ENCODE measurements at places on chromosomes 2 and 18.

GRCh38 chr2:164933671-164934189 is 21.6 kb downstream of the SLC38A11 start:
- no peak for DNase-seq

DNA sequence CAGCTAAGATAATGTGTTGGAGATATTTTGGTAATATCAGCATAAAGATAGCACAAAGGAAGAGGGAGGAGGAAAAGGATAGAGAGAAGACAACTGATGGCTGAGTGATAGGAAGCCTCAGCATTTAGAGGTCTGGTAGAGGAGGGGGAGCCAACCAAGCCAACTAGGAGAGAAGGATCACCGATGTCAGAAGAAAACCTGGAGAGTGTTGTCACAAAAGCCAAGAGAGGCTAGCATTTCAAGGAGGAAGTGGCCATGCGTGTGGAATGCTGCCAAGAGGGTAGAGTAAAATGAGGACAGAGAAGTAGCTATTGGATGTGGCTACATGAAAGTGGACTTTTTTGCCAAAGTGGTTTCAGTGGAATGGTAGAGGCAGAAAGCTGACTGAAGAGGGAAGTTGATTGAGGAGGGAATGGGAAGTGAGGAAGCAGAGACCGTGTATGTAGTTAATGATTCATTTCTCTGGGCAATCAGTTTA is 34.3 kb downstream of the LCLAT1 start:
- no peak for DNase-seq

DNA sequence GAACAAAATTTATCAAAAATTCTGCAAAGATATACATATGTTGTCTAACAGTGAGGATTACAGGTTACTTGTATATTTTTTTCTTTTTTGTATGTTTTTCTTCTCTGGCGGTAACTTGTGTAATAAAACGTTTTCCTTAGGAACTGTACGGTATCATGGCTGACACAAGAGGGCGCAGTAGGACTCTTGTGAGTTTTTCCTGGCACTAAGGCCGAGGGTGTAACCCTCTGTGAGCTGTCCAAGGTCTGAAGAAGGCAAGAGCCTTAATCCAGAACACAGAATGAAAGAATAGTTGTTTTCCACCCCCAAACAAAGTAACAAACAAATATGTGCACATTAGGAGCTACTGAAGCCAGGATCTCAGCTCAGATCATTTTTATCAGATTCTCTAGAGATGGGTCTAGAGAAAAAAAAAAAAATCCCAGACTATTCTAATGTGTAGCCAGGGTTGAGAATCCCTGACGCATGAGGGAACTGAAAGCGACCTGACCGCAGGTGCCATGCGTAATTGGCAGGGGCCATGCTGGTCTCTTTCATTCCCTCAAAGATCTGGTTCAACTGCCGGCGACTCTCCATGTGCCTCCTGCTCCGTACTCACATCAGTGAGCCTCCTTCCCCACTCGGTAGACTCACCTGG is 27.0 kb downstream of the TMEM200C start:
- no peak for DNase-seq

- DNase-seq: no peak
Measured at GRCh38 chr18:27685091-27685490, 491.8 kb downstream of the CDH2 start.

DNA sequence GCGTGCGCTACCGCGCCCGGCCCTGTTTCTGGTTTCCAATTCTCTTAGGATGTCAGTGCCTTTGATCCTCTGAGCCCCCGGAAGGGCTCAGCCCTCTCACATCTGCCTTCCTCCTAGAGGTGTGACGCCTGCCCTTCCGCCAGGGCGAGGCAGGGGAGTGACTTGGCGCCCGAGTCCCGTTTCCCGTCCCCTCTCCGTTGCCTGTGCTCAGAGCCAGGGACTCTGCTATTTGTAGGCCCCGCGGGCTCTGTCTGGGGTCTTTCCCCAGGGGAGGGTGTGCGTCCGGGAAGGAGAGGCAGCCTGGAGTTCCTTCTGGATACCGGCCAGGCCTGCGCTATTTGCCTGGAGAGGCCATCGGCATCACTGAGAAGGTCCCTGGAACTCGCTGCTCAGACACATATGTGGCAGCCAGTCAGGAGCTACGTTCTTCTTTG is 103.7 kb upstream of the TAF1B start:
- DNase-seq: no peak

DNA sequence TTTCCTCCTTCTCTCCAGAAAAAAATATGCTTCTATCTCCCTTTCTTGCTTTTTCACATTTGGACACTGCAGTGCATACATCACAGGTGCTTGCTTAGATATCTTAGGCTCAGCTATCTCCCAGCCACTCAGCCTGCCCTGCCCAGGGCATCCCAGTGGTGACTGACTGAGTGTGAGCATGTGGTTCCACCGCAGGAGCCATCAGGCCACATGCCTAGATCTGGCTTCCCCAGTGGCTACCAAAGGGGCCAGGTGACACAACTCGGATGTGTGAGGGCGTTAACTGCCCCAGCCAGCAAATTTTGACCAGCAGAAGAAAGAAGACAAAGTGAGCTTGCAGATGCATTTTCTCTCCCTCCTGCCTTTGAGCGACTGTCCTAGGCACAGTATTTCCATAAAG is 25.5 kb downstream of the SP5 start:
- no peak for DNase-seq

GRCh38 chr2:134583462-134583861 is 135.3 kb downstream of the TMEM163 start:
- DNase-seq: no peak

GRCh38 chr2:35281702-35282101 is 1073.9 kb upstream of the CRIM1 start:
- DNase-seq: no peak

GRCh38 chr2:96737251-96737650 is 2.6 kb downstream of the LMAN2L start:
- DNase-seq: no peak

- no peak for DNase-seq
Measured at GRCh38 chr2:183867206-183867605, 731.1 kb upstream of the ZNF804A start.

- no peak for DNase-seq
Measured at GRCh38 chr2:70328921-70329561, 27.2 kb upstream of the FAM136A start.

DNA sequence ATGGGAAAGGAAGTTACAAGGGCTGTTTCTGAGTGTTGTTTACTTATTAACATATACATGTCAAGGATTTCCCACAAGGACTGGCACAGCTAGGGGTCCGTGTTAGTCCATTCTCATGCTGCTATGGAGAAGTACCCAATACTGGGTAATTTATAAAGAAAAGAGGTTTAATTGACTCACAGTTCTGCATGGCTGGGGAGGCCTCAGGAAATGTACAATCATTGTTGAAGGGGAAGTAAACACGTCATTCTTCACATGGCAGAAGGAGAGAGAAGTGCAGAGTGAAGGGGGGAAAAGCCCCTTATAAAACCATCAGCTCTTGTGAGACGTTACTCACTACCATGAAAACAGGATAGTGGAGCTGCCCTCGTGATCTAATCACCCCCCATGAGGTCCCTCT is 128.9 kb upstream of the CELF4 start:
- no peak for DNase-seq

GRCh38 chr2:215900203-215900611 is 113.1 kb downstream of the MREG start:
- DNase-seq: no peak

DNA sequence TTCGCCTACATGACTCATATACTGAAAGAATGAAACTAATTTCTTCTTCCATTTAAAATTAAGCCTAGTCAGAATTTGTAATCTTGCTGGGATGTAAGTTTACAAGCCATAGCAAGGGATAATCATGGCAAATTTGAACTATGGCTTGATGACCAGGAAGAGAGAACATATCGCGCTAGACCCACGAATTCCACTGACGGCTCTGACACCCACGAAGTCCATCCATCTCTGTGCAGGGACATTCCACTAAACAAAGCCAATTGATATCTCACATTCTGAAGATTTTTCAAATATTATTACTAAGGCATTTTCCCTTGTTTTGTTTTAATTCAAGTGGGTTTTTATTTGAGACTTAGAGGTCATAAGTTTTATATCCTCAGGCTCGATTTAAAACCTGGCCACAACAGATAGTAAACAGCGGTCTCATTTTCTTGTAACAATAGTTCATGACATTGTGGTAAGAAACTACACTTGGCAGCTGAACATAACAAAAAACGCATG is 113.0 kb downstream of the QPCT start:
- DNase-seq: no peak

DNA sequence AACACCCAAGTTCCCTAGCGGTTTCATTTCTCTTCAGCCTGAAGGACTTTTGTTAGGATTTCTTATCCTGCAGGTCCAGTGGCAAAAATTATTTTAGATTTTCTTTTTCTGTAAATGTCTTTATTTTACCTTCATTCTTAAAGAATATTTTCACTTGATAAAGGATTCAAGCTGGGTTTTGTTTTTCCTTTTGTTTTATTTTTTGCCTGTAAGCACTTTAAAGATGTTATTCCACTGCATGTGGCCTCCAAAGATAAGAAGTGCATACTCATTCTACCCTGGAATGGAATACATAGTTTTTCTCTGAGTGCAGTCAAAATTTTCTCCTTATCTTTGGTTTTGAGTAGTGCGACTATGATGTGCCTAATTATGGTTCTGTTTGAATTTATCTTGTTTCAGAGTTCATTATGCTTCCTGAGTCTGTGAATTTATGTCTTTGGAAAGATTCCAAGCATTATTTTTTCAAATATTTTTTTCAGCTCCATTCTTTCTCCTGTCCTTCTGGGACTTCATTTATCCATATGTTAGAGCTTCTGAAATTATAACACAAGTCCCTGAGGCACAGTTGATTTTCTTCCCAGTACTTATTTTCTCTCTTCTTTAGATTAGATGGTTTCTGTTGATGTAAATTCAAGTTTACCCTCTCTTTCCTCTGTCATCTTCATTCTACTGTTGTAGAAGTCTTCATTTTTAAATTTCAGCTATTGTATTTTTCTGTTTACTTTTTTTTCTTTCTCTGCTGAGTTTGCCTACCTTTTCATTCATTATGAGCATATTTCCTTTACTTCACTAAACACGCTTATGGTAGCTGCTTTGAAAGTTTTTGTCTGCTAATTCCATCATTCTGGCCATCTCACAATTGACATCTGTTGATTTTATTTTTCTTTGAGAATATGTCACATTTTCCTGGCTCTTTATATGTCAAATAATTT is 69.6 kb downstream of the MAPRE2 start:
- DNase-seq: no peak

DNA sequence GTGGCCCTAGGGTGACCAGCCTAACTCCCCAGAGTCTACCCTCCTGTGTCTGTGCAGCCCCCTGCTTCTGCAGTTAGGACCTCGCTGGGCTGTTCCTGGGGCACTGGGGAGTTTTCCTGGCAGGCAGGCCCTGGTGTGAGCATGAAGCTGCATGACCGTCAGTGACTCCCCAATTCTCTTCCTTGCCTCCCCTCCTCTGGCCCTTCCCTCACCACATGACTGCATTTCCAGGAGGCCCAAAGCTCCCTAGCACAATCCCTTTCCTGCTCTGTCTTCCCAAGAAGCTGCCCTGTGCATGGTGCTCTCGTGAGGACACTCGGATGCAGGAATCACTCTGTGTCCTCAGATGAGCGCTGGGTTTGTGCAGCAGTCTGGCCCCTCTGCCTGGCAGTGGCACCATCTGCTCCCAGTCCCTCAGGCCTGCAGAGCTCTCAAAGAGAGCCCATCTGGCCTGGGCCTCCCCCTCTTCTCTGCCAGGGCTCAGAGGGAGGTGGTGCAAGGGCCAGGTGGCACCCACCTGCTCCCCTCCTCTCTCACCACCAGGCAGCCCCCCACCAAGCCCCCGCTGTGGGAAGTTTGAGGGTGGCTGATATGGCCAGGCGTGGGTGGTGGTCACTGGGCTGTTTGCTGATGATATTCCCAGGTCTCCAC is 125.6 kb upstream of the HS6ST1 start:
- DNase-seq: no peak

GRCh38 chr2:25194576-25195122 is 26.3 kb upstream of the POMC start:
- DNase-seq: no peak

DNA sequence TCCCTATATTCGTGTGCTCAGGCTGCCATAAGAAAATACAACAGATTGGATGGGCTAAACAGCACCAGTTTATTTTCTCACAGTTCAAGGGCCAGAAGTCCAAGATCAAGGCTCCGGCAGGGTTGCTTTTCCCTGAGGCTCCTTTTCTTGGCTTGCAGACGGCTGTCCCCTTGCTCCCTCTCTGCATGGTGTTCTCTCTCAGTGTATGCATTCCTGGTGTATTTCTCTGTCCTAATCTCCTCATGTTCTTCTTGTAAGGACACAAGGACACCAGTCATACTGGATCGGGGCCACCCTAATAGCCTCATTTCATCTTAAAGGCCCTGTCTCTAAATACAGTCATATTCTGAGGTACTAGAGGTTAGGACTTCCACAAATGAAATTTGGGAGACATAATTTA is 62.6 kb upstream of the SLC16A14 start:
- DNase-seq: no peak

DNA sequence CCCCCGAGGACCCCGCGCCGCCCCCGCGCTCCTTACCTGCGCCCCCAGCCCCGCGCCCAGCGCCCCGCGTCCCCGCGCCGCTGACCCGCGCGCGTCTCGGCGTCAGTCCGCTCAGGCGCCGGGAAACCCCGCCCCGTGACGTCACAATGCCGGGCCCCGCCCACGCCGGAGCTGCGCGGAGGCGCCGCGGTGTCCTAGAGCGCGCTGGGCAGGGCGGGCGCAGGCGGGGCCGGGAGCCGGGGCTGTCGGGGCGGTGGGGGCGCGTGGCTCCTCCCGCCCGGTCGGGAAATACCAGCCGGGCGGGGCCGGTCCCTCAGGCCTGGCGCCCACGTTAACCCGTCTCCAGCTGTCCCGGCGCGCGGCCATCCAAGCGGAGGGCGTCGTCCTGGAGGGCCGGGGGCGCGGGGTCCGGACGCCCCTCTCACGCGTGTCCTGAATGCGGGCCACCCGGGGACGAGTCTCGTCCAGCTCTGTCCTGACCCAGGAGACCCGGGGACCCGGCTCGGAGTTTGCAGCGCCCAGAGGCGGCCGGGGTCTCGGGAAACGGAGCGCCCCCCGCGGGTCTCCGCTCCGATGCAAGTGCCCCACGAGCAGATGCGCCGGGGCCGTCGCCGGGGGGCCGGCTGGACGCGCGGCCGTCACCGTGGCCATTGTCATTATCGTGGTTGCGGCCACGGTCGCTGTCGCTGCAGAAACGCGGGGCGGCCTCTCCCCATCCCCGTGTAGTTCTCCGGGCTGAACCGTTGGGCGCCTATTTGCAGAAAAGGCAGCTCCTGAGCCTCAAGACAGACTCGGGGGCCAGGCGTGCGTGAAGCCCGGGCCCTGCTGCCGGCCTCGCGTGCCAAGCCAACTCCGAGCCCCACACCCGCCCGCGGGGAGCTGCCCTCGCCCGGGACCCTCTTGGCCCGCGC is at the start of gene SLC66A2:
SLC66A2 (minus strand) TSS at position 109 of the 911 bp plus-strand sequence. CDS start 727 bp downstream, outside the sequence.
- peak; percentile 95 for DNase-seq

- no peak for DNase-seq
Measured at GRCh38 chr2:216632952-216633615, at the start of gene IGFBP2. IGFBP2 (plus strand) TSS chr2:216633420; CDS start chr2:216633524, 104 bp downstream.
